Activated T-cell treated with anti-CD3 and anti-CD28 coated beads, Interleukin-2, amount 50 U/mL, for 72 hours (primary cell): ENCODE measurements at places on chromosomes 4 and X. TPM values are rescaled to one million over a fixed set of nuclear protein-coding genes. Genes with fewer than 3 reads are reported as not detected.
A peak's percentile ranks its signal among the peaks of the same experiment; 100 is the strongest.

PAK3 gene
- total RNA-seq = 1.1 TPM

- peak overlapping the region; percentile 37 for H3K4me3 ChIP-seq
- no peaks in the 10 kb centered on the region for H3K36me3 ChIP-seq
- H3K27me3 ChIP-seq = peaks cover 30% of the 10 kb centered on the region
Measured at GRCh38 chr4:84964995-84965552, 1.4 kb downstream of the WDFY3 start.

DNA sequence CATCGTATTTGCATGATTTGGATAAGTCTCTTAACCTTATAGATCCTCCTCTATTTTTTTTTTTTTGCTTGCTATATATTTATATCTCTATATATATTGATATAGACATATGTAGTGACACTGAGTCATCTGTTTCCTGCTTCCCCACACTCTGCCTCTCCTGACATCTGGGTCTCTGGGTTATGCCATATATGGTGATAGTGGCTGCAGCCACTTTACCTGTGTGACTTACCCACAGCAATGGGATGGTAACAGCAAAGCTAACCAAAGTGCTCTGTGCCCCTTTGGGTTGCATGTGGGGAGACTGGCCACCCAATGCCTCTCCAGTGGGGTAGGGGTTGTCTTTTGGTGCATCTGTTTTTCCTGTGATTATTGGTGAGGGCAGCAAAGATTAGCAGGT is 14.5 kb downstream of the CMC4 start:
- peaks cover 9% of the 10 kb centered on the region for H3K36me3 ChIP-seq
- no peaks in the 10 kb centered on the region for H3K27me3 ChIP-seq
- no peak overlapping the region for H3K27ac ChIP-seq
- H3K4me3 ChIP-seq = peak overlapping the region; percentile 82

HOPX gene
- 93.2 TPM for total RNA-seq

ATP2B3 gene
- not detected for total RNA-seq

- peaks cover 23% of the 10 kb centered on the region for H3K4me1 ChIP-seq
- H3K27ac ChIP-seq = peak overlapping the region; percentile 17
- no peak for DNase-seq
- H3K4me3 ChIP-seq = peak overlapping the region; percentile 100
- peaks cover 8% of the 10 kb centered on the region for H3K36me3 ChIP-seq
Measured at GRCh38 chr4:3530663-3531254, 1.5 kb downstream of the LRPAP1 start.

- DNase-seq = no peak
- H3K36me3 ChIP-seq = no peaks in the 10 kb centered on the region
- H3K27ac ChIP-seq = no peak overlapping the region
- H3K4me1 ChIP-seq = no peaks in the 10 kb centered on the region
- H3K4me3 ChIP-seq = no peak overlapping the region
Measured at GRCh38 chrX:68644861-68645260, 2.6 kb upstream of the STARD8 start.

GRCh38 chr4:181909368-181909767 is 333.8 kb upstream of the TENM3 start:
- H3K27ac ChIP-seq = no peak overlapping the region
- H3K27me3 ChIP-seq = no peaks in the 10 kb centered on the region
- H3K36me3 ChIP-seq = peaks cover 5% of the 10 kb centered on the region
- no peak for DNase-seq

- no peak for DNase-seq
- H3K27ac ChIP-seq = no peak overlapping the region
- H3K36me3 ChIP-seq = peaks cover 9% of the 10 kb centered on the region
- H3K4me1 ChIP-seq = no peaks in the 10 kb centered on the region
Measured at GRCh38 chr4:37936889-37937498, 23.2 kb upstream of the PTTG2 start.
